T1000 (cell line): ENCODE measurements at places on chromosomes 11 and 22.

GRCh38 chr22:17548010-17548755 is 15.1 kb upstream of the SLC25A18 start:
- no peak for DNase-seq

DNA sequence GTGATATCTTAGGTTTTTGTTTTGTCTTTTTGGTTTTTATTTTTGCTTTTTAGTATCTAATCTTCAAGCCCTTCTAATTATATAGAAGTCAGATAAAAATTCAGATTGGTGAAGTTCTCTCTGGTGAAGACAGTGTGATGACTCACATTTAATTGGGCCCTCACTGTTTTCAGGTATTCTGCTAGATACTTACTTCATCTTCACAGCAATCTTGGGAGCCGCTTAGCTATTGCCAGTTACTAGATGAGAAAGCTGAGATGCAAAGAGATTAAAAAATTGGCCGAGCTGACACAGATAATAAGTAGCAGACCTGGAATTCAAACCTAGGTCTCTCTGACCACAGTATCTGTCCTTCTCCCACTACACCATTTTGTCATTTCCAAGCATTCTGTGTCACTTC is 75.0 kb downstream of the PPP2R1B start:
- DNase-seq, result no peak

DNA sequence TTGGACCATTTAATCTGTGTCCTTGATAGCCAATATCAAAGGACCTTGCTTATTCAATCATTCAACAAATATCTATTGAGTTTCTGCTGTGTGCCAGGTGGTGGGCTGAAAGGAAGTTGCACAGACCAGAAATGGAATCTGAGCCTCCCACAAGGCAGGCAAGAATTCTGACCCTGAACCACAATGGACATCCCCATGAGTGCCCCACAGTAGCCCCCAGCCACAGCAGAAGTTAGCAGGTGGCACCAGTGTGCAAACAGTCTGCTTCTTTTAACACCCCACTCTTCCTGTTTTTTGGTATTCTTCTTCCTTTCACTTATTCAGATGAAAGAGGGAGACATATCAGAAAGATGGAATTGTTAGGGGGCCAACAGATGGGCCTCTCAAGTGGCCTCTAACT is 12.2 kb upstream of the SERPING1 start:
- no peak for DNase-seq

DNA sequence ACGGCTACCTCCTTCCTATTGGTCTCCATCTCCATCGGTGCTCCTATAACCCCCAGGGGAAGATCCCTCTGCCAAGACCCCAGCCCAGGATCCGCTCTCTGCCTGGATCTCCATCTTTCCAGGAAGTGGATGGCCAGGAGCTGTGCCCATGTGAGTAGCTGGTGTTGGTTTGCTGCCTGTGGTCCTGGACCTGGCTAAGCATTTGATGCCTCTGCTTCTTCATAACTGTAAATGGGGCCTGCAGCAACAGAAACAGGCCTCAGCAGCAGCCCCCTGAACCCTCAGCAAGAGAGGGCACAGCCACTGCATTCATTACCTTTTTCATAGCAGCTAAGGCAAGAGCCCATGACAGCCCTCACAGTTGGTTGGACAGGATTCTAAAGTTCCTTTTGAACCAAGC is 26.6 kb upstream of the CSNK2A3 start:
- DNase-seq, result no peak

DNA sequence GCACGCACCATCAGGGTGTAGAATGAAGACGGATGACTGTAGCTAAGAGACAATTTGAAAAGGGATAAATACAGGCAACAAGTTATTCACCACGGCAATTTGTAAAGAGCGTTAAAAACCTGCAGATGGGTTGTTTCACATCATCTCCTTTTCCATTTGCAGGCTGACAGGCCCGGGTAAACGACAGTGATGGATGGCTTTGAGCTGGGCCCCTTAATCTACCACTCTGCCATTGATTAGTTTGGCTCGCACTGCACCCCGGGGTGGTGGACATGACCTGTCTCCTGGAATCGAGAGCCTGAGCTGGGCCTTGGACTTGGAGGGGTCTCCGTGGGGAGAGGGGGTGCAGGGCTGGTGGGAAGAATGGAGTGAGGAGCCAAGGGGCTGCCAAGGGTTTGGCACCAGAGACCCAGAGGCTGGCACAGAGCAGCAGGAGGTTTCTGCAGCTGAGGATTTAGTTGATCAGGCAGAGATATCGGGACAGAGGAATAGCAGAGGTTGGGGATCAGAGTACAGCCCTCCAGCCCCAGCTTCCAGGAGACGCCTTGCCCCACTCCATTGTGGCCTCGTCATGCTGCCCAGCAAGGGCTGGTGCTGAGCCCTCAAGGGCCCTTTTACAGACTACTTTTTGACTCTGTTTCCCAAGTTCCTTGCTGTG is 110.6 kb upstream of the NECTIN1 start:
- DNase-seq, result no peak

- no peak for DNase-seq
These were observed 8.5 kb downstream of the SH3BP1 start for GRCh38 chr22:37647928-37648327.

- no peak for DNase-seq
These were observed 1.1 kb downstream of the FXYD2 start for GRCh38 chr11:117823294-117823945.

GRCh38 chr22:36461665-36462649 is 19.5 kb downstream of the TXN2 start:
- DNase-seq, result peak; percentile 84

GRCh38 chr11:105071089-105071732 is 26.1 kb upstream of the CARD16 start:
- no peak for DNase-seq

GRCh38 chr11:117668321-117668751 is 128.7 kb downstream of the DSCAML1 start:
- no peak for DNase-seq

DNA sequence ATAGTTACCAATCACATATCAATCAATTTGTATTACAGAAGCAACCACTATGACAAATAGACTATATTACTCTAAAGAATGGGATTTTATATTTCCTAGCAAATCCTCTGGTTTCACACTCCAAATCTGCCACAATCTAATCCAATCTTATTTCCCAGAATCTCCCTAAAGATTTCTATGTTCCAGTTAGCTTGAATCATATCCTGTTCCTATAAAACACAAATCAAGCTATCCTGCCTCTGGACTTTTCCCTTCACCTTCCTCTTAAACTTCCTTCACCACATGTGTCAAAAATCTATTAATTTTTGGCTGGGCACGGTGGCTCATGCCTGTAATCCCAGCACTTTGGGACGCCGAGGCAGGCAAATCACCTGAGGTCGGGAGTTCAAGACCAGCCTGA is 50.0 kb downstream of the PIK3C2A start:
- no peak for DNase-seq

- DNase-seq, result peak; percentile 65
These were observed at the start of gene SMPD1 for GRCh38 chr11:6389905-6390717. TSS of gene SMPD1 (plus strand) at chr11:6390474. CDS start at chr11:6390599, 125 bp downstream.

- DNase-seq, result no peak
These were observed 13.7 kb downstream of the SULT4A1 start for GRCh38 chr22:43848366-43849171.

DNA sequence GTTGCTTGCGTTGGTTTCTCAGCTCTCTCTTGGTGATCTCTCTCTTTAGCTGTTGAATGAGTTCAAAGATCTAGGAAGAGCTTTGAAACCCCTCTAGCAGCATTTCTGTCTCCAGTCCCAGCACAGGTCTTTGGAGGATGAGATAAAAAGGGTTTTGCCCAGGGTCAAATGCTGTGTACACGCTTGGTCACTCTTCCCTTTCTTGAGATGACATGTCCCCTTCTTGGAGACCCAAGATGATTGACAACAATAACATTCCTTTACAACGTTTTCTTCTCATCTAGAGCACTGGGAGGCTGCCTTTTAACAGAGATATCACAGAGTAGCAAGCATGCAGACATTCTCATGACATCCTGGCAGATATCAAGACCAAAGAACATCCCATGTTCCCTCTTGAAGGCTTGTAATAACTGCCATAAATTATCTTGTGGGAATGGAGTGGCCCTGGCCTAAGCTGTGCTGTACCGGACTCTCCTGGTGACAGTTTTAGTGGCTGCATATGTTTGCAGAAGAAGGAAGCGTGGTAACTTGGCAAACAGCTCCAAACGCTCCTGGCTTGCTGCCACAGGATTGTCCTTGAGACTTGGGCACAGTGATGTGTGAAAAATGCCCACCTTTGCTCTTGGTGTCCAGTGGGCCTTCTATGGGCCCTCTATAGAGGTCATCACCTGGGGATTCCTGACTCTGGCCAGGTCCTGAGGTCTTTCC is 107.8 kb downstream of the PTPRJ start:
- DNase-seq, result no peak

GRCh38 chr11:665704-666281 is 28.7 kb downstream of the DRD4 start:
- DNase-seq, result no peak

DNA sequence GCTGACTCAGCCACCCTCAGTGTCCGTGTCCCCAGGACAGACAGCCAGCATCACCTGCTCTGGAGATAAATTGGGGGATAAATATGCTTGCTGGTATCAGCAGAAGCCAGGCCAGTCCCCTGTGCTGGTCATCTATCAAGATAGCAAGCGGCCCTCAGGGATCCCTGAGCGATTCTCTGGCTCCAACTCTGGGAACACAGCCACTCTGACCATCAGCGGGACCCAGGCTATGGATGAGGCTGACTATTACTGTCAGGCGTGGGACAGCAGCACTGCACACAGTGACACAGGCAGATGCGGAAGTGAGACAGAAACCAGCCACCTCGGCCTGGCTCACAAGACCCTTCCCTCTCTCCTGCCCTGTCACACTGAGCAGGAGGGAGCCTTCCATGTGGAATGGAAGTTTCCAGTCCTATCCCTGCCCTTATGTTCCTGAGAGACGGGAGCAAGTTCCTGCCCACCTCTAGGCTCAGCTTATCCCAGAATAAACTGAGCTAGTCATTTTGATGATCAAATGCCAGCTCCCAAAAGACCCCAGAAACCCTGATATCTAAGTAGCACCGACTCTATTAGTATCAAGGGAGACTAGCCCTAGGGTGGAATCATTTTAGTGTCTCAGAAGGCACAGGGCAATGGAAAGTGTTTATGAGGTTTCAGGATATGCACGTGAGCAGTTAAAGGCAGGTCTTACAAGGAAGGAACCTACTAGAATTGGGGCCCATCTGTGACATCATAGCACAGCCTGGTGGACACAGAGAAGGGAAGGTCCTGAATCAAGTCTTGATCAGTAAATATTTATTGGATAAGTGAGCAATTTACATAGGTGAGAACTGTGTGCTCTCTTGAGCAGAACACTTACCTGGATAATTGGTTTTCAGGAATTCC is 6.3 kb upstream of the IGLL5 start:
- DNase-seq, result no peak

- no peak for DNase-seq
These were observed 23.9 kb upstream of the PDGFB start for GRCh38 chr22:39268645-39269044.

DNA sequence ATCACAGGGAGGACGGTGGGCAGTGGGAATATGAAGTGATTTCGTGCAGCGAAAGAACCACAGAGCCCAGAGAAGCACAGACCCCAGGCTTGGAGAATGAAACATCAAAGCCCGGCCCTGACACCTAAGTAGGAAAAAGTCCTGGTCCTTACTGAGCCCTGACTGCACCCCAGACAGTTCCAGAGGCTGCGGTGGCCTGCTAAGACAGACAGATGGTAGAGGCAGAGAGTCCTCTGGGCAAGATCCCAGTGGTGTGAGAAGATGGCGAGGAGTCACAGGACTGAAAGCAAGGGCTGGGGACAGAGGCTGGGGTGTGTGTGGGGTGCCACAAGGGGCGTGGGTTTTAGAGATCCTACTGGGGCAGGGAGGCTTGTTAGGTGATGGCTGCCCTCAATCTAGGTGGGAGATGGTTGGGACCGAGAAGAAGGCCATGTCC is 3.7 kb downstream of the CBX6 start:
- DNase-seq, result no peak

GRCh38 chr11:16194566-16194965 is 161.8 kb downstream of the SOX6 start:
- no peak for DNase-seq

DNA sequence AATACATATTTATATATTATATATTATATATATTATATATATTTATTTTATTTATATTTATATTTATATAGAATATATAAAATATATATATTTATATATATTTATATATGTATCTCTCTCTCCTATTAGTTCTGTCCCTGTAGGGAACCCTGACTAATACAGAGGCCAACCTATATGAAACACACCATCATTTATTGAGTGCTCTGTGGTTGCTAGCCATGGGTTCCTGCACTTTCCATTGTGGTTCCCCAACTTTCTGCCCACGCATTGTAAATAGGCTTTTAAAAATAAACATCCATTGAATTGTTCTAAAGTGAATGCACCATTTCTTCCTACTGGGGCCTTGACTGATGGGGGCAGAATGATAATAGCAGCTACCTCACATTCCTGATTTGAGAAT is 93.8 kb upstream of the SESN3 start:
- no peak for DNase-seq

- no peak for DNase-seq
These were observed 5.3 kb downstream of the OSBP start for GRCh38 chr11:59610289-59610688.

DNA sequence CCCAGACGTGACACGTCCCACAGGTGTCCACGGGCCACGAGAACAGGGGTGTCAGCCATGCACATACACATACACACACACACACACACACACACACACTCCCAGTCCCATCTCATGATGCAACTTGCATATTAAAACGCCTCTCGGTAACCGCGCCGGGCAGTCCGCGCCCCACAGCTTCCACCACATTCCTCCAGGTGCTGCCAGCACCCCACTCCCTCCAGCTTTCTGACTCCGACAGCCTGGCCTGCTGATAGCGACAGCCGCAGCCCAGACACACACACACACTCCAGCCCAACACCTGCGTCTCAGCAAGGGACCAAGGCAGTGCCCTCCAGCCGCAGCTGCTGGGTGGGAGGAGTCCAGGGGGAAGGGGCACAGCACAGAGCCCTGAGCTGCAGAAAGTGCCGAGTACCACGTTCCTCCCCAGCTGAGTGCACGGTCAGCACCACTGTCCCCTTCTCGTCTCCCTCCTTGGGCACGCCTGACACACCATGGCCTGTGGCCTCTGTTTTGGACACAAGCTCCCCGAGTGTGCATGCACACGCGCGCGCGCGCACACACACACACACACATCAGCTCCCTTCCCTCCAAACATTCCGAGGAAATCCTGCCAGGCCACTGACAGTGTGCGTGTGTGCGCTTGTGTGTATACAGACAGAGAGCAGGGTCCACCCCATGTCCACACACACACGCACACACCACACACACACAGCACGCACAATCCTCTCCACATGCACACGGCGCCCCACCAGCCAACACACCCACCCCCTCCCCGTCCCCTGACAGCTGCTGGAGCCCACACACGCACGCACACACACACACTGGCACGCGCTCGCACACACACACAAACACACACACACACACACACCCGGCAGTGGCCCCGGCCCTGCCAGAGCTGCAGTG is 1.2 kb downstream of the ELFN2 start:
- no peak for DNase-seq

- DNase-seq, result no peak
These were observed 49.9 kb upstream of the PAX6 start for GRCh38 chr11:31861011-31861410.

GRCh38 chr22:46941968-46942798 is 179.7 kb downstream of the TBC1D22A start:
- DNase-seq, result no peak
